ENCODE measurements at places on chromosomes 1 and 21.

DNA sequence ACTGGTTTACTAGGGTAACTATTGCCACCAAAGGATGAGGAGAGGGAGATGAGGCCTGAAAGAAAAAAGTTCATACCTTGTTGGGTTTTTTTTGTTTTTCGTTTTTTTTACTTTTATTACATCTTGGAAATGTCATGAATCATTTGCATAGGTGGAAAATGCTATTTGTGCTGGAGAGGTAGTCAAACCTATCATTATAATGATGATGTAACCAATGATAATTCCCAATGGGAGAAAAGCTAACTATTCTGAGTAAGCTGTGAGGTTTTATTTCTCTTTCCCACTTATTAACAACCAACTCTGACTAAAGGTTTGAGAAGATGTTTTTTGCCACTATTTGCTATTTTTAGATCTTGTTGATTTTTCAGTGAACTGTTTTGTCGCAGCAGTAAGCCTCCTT, 29.0 kb downstream of the SH3GLB1 start:
- DNase-seq: no peak

GRCh38 chr1:66556161-66556611, 22.2 kb downstream of the SGIP1 start:
- DNase-seq: no peak

DNA sequence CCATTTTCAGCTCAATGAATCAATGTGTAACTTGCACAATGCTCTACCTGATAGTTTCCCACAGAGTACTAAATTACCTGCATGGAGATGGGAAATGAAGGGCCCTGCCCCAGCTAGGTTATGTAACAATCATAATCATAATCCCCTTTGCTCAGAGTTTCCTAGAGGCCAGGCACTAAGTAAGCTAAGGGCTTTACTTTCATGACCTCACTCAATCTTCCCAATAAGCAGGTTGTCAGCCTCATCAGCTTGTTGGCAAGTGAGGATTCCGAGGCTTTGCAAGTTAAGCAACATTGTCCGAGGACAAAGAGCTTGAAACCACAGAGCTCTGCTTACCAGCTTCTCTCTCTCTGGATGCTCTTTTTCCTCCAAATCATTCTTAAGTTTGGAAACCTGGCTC, 64.1 kb upstream of the NTPCR start:
- DNase-seq: no peak

DNA sequence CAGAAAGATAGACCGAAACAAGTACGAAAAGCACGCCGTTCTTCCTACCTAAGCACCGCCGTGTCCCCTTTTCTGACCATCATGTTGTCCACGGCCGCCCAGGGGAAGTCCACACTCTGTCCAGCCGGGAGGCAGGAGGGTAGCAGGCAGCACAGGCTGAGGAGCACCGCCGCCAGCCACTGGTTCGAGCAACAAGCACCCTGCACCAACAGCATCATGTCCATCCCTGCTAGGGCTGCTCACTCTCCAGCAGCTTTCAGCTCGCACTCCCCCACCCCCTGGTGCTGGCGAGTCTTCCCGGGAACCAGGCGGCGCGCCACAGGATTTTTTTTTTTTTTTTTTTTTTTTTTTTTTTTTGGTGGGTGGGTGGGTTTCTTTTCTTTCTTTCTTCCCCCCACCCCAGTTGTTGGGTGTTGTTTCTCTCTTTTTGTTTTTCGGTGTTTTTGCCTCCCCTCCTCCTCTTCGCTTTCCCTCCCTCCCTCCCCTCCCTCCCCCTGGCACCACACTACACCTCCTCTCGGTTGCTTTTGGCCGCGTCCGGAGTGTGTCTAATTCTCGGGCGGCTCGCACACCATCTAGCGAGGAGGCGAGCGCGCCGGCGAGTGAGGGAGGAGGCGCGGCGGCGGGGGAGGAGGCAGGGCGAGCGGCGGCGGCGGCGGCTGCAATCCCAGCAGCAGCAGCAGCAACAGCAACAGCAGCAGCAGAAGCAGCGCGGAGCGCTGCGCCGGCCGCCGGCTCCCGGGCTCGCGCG, at the start of gene NEGR1:
Gene NEGR1, minus strand, starts transcription at position 269 of the 751 bp plus-strand sequence.
- peak; percentile 71 for DNase-seq

- peak; percentile 11 for DNase-seq
Measured at GRCh38 chr1:94925561-94926125, 1.3 kb downstream of the CNN3 start.

GRCh38 chr1:50368179-50369007, 54.9 kb downstream of the DMRTA2 start:
- DNase-seq: peak; percentile 44

- no peak for DNase-seq
Measured at GRCh38 chr1:173986951-173987350, 35.2 kb downstream of the RC3H1 start.

DNA sequence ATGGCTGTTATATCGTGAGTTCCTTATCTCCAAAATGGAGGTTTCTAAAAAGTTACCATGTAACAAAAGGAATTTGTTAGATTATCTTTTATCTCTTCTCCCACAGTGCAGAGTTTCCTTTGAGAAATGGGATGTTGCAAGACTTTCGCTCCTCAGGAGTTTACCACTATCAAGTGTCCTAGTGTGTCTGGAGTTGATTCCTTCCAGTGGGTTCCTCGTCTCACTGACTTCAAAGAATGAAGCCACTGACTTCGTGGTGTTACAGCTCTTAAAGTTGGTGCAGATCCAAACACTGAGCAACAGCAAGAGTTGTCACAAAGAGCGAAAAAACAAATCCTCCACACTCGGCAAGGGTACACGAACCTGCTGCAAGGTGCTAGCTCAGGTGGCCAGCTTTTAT, 37.0 kb downstream of the SPAG17 start:
- DNase-seq: no peak

DNA sequence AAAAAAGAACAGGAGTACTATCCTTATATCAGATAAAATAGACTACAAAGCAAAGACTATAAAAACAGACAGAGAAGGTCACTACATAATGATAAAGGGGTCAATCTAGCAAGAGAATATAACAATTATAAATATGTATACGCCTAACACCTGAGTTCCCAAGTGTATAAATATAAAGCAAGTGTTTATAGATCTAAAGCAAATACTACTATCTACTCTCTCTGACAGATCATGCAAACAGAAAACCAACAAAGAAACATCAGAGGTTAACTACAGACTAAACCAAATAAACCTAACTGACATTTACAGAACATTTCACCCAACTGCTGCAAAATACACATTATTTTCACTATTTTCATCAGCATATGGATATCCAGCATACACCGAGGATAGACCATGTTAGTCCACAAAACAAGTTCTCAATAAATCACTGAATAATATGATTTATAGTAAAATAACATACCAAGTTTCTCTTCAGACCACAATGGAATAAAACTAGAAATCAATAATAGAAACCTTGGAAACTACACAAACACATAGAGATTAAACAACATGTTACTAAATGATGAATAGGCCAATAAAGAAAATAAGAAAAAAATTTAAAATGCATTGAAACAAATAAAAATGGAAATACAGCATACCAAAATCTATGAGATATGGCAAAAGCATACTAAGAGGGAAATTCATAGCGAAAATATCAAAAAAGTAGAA, 22.7 kb downstream of the UCHL5 start:
- no peak for DNase-seq

DNA sequence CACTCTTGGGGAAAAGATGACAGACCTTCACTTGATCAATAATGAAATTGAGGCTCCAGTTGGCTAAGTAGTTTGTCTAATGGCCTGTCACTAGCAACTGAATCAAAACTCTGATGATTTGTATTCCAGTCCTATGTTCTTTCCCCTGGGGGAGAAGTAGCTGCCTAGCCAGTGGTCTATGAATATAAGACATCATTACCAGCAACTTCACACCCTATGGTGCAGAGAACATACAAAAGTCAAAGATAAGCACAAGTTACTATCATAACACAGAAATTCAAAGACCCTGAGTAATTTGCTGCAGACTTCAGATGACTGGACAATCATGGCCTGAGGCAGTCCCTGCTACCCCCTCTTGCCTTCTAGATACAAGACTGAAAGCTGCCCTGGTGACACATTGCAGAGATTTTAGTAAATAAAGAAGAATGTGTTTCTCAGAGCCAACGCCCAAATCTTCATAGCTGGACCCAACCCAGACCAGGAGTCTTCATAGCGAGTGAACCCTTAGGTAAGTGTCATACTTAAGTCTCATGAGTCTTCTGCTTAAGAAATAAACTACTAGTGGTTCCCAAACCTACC, 993 bp downstream of the PDZK1 start:
- no peak for DNase-seq

- DNase-seq: no peak
Measured at GRCh38 chr1:30596470-30596869, 126.9 kb downstream of the MATN1 start.

DNA sequence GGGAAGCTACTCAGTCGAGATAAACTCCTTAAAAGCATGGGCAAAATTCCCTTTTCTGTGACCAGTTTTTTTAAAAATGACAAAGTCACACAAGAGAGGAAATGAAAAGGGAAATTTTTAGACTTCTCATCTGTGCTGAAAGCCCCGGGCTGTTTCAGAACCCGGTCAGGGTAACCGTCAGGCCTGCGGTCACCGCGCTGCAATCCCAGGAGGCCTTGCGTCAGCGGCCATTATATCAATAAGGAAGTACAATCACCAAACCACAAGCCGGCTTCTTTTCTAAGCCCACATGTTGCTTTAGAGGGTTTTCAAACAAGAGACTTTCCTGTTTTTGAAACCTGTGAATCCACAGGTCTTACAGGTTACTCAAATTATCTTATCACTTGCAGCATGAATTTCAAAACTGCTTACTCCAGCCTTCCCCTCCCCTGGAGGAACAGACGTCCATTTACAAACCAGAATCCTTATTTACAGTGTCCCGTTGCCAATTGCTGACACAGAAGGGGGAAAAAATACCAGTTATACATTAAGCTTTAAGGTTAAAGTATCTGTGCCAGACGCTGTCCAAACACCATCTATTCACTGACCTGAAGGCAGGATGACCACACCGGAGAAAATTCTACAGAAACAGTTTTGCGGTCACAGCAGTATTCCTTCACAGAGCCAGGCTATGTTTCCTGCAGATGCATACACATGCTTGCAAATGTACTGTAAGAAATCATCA, 165.3 kb downstream of the TOMM20 start:
- DNase-seq: peak; percentile 89

GRCh38 chr1:77031106-77031662, 163.9 kb downstream of the ST6GALNAC5 start:
- DNase-seq: no peak

DNA sequence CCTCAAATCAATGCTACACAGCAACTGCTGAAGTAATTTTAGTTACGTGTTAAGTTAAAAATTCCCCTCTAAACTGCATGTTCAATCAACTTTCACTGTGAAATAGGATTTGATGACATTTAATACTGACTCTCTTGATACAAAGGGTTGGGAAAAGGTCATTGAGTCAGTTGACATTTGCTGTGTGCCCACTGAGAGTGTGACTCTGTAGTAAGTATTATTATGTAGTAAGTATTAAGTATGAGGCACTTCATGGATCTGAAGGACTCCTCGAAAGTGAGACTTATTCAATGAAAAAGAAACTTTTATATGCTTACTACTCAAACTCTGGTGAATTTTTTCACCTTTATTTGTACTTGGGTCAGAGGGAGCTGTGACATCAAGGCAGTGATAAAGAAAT, 83.1 kb upstream of the S1PR1 start:
- no peak for DNase-seq

- DNase-seq: no peak
Measured at GRCh38 chr1:115606305-115606704, 35.5 kb upstream of the VANGL1 start.

- DNase-seq: no peak
Measured at GRCh38 chr1:54053745-54054437, 483 bp downstream of the TCEANC2 start.

- no peak for DNase-seq
Measured at GRCh38 chr1:156002188-156002911, 18.4 kb downstream of the SSR2 start.

DNA sequence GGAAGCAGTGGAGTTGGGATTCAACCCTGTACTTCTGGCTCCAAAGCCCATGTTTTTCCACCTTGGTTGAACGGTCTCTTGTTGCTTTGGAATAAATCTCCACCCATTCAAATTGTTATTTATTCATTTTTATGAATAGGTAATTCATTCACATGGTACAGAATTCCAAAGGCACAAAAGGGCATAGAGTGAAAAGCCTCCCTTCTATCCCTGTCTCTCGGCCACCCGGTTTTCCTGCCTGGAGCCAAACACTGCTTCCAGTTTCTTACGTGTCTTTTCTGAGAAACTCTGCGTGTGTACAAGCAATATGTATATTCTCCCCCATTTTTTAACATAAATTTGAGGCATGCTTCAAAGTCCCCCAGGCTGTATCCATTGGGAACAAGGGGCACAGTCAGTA, 3.9 kb downstream of the EXTL1 start:
- no peak for DNase-seq

DNA sequence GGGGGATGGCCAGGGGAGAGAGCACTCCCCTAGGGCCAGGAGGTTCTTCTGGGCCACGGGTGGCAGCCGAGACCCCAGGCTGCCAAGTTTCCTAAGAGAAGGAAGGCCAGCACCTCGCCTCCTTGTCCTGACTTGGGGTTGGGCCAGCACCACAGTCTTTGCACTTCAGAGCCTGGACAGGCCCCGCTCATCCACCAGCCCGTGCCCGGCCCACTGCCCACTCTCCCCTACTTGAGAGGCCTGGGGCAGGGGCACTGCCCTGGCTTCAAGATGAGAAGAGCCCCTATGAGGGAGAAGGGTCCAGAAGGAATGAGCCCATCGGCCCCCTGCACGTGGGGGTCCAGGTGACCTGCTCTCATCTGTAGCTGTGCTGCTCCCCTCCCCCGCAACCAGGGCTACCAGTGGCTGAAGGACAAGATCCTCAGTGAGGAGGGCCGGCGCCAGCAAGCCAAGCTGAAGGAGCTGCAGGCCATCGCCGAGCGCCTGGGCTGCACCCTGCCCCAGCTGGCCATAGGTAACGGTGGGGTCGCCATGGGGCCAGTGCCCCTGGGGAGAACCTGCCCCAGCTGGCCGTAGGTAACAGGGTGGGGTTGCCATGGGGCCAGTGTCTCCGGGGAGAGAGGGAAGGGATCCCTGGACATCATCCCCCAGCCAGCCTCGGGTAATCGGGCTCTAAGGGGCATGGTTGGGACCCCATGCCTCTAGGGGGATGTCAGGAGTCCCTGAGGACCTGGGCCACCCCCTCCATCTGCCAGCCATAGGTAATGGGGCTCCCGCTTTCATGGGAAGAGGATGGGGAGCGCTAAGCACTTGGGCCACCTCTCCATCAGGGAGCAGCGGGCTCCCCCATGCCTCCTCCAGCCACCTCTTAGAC, 50.8 kb downstream of the KCNAB2 start:
- DNase-seq: no peak

- no peak for DNase-seq
Measured at GRCh38 chr1:178066908-178067614, 26.8 kb upstream of the RASAL2 start.

DNA sequence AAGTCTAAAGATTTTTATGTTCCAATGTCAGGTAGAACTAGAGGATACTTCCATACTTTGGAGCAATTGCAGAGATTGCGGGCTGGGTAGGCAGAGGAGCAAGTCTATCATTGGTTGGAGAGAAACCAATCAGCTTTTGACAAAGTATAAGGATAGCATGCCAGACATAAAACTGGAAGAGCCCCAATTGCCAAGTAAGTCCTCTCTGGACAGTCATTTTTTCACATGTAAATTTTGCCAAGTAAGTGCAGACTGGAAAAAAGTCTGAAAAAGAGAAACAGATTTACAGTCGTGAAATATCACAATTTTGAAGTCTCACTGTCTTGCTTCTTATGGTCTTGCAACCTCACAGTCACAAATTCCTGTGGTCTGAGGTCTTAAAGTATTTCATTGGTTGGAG, 131.4 kb upstream of the C21orf91 start:
- no peak for DNase-seq

Data from activated naive CD8-positive, alpha-beta T cell treated with anti-CD3 and anti-CD28 coated beads, Interleukin-2, amount 50 U/mL, for 24 hours (primary cell).